ENCODE measurements at places on chromosomes 16 and 17.

- DNase-seq: no peak
Measured at GRCh38 chr17:61317779-61318178, 81.9 kb upstream of the TBX2 start.

DNA sequence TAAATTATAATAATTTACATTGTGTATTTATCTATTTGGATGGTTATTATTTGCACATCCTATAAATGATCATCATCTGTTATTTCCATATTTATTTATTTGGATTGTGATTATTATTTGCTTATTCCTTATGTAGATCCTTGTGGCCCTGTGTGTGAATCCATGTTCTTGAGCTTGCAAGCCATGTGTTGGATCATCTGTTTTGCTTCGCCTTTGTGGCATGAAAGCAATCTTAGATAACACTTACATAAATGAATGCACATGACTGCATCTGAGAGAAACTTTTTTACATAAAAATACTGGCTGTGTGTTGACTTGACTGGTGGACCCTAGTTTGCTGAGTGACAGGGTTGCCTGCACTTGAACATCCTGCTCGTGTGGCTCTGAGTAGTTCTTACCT, 1024.5 kb upstream of the RBFOX1 start:
- DNase-seq: no peak

DNA sequence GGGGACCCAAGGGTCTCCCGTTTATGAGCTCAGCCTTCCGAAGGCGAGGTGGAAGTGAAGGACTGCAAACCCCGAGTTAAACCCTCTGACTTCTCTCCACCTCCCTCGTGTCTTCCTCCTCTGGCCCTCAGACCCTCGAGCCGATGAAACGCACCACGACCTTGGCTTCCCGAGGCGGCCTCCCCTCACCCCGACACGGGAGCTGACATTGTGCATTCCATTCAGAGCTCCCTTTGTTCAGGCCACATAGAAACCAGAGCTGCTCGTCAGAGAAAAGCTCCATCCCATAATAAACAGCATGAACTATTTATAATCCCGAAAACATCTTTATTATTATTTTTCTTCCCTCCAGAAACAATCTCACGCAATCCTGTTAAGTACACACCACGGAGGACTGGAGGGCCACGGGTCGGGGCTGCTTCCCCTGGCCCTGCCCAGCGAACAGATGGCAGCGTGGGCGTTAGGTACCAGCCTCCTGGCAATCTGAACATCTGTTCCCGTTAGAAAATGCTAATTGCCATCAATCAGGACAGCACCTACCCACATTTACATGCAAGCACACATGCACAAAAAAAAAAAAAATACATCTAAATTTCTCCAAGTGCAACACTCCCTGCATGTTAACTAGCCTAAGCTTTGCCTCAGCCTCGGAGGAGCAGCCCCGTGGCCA, 145.7 kb downstream of the RBFOX3 start:
- DNase-seq: no peak

DNA sequence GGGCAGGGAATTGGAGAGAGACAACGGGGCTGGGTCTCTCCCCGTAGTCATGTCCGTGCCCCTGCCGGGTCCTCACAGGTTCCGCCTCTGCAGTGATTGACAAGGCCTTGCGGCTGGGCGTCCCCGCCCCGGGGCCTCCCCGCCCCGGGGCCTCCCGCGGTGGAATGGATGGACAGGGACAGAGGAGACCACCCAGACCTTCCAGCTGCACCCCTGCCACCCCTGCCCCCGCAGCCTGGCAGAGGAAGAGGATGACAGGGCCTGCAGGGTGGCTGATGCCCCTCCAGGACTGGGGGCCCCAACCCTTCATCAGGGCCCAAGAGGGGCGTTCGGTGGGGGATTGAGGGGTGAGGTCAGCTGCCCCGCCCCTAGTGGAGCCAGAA, 216.4 kb upstream of the CIBAR2 start:
- no peak for DNase-seq
